Right atrium auricular region (tissue), 2 donors: ENCODE measurements at places on chromosomes 2 and 18.

- no peak for DNase-seq
Observed at GRCh38 chr2:120949957-120950590, 214.4 kb downstream of the GLI2 start.

DNA sequence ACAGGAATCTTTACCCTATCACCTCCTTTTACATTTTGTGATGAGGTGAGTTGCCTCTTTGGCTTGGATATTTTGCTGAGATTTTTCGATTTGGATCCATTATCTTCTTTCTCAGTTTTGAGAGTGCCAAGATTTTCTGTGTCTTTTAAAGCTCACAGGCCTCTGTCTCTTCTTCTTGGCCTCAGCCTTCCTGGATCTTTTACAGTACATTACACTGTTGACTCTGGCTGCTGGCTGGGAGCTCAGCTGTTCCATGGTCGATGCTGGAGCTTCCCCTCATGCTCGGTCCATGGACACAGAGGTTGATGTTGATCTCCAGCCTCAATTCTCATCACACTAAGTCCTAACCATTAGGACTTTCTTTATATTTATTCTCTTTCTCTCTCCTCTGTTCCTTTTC lies 332.8 kb upstream of the UBE2E3 start:
- DNase-seq: no peak

DNA sequence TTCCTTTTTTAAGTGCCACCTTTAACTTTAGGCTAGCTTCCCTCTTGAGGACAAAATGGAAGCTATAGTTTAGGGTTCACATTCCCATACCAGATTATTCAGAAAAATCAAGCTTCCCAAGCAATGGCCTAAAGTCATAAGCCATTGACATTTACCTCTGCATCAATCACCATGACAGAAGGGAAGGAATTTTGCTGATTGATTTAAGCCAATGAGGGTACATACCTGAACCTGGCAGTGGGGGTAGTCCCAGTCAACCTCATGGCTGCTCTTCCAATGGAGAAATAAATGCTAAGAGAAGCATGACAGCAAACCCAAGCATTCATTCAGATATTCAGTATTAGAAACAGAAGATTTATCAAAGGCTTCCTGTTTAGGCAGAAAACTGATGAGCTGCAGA lies 128.4 kb upstream of the CREB1 start:
- DNase-seq: no peak

DNA sequence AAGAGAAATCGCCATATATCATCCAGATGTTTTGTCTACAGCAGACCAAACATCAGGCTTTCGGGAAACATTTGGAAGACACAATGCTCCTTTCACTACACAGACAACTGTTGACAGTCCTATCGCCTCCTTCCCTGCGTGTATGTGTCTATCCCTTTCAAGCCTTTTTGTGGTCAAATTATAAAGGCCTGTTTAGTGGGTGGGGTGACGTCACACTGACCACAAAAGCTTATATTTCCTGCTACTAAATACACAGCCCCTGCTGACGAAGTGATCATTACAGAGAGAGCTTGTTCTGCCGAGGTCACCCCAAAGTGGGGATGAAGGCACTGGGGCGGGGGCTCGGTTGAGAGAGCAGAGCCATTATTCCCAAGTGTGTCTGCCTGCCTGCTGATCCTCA lies 302.7 kb upstream of the TNP1 start:
- no peak for DNase-seq

- DNase-seq: no peak
Observed at GRCh38 chr2:75055820-75056675, 97.6 kb downstream of the POLE4 start.

DNA sequence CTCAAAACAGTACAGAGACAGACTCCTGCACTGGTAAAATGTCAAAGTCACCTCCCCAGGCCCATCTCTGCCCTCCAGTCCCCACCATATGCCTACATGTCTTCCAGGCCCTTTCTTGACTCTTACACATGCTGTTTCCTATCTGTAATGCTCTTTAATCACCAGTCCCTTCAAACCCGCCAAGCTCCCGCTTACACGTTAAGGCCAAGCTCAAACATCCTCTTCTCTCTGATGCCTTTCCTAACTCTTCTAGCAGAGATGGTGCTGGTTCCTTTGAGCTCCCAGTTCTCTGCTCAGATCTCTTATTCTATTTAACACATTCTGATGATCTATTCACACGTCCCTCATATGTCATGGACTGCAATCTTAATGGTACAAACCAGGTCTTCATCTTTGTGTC lies 5.0 kb downstream of the EVA1A start:
- DNase-seq: no peak

- DNase-seq: no peak
Observed at GRCh38 chr2:70456585-70457495, 96.8 kb downstream of the TGFA start.

DNA sequence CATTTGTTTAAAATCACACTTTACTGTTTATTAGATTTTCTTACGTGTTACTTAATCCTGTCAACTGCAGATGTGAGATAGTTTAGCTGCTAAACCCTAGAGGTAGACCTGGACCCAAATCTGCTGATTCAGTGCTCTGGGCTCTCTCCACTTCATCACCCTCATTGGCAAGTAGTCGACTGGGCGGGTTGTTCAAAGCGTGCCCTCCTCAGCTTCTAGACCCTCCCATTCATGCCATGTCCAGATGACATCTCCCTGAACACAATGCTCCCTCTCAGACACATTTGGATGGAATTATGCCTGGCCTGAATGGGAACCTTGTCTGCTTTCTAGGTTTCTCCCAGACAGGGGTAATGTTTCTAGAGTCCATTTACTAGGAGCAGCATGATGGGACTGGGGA lies 43.7 kb downstream of the RPIA start:
- DNase-seq: no peak

DNA sequence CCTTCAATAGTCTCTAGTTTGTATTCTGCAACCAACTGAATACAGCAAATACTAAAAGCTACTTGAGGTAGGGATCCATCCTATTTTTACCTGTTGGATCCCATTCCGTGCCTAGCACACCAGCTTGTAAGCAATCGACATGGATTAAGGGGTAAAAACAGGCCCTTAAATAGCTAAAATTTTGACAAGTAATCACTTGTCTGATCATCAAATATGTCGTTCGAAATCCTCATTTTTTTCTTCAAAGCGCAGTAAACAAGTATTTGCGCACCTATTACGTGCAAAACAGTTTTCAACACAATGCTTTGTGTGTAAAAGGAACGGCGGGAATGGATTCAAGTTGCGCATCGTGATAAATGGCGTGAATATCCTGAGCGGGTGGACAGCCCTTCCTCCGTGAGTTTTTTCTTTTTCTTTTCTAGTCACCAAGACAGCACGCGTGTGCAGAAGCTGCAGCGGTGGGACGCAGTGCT lies 1.4 kb upstream of the ACVR2A start:
- DNase-seq: no peak

DNA sequence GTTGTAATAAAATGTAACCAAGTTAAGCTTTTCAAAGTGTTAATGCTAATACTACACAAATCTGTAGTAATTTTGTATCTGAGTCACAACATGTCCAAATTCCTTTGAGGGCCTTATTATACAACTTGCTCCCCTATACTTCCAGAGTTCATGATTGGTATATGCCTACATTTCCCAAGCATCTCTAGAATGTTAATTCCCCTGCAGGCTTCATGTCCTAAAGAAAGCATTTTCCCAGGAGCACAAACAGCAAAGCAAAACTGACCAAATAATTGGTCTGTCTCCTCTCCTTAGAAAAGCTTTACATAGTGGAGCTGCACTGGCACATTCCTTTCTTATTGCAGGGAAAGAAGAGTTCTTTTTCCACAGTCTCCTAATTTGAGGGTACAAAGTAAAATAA lies 3.7 kb downstream of the ALS2 start:
- DNase-seq: no peak

DNA sequence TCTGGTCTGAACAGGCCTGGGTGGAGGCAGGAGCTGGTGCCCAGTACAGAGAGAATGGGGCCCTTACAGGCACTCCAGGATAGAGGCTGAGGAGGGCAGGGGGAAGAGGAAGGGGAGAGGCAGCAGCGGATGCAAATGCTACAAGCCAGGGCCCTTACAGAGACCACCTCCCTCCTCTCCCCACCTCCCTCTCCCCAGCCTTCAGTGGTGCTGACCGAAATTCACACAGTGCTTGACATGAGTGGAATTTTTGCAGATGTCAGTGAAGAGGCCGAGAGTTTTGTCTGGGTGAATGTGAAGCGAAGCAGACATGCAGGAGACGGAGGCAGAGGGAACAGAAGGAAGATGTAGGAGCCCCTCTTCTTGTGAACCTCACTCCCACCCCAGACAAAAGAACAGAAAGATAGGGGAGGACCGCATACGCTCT lies 31.9 kb downstream of the CIB4 start:
- DNase-seq: no peak

- no peak for DNase-seq
Observed at GRCh38 chr18:59142274-59142673, 2.6 kb downstream of the SEC11C start.

GRCh38 chr2:69466728-69467127 lies 29.5 kb upstream of the NFU1 start:
- DNase-seq: no peak

DNA sequence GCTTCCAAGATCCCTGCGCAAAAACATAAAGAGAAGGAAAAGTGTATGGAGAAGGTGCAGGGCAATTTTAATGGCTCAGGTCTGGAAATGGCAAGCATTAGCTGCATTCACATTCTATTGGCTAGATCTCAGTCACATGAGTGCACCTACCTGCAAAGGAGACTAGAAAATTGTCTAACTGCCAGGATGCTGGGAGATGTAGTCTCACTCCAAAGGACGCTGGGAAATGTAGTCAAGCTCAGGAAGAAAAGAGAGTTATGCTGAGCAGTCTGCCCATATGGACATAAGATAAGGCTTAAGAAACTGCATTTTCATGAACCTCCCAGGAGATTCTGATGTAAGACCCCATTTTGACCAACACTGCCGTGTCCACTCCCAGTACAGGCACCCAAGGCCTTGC lies 9.5 kb upstream of the KLHL29 start:
- no peak for DNase-seq

DNA sequence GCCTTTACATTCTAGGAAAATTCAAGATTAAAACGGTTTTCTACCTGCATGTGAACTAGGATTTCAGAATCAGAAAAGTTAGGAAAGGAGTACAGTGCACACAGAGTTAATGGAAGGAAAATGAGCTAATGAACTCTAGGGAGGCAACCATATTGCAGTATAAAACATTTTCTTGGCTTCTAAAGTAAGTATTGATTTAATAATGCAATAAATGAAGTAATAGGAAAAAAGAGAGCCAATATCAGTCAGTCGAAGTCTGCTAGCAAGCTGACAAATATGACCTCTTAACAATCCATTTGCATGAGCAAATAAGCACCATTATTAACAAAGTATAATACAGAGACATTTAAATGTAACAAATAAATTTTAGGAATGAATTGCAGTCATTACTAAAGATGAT lies 80.2 kb upstream of the COL3A1 start:
- no peak for DNase-seq

DNA sequence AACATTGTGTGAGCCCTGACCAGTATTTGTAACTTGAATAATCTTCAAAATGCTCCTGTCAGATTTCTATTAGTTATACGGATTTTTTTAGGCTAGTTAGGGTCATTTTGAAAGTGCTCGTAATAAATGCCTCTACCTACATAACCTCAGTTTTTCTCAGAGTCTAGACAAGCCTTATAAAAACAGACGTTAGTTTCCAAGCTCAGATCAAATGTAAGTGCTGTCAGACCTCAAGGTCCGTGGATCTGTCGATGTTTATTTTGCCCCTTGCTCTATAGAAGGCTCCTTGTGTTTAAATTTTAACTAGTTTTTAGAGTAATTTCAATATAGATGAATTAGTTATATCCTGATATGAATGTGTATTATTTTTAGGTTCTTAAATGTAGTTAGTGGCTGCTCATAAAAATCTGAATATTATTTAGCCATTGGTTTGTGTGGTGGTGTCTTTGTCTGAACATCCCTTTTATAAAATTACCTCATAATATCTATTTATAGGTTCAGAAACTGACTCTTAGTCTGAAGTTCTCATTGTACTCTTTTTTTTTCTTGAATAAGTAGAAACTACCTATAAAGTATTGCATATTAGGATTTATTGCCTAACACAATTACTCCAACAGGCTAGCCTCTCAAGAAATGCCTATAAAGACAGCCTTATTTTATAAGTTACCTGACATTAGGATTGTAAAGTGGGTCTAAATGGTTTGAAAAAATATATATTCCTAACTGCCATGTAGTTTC lies 71.1 kb downstream of the MTA3 start:
- DNase-seq: no peak

GRCh38 chr18:29034113-29034856 lies 857.4 kb upstream of the CDH2 start:
- no peak for DNase-seq

GRCh38 chr2:54945391-54946219 lies 104.6 kb downstream of the RTN4 start:
- DNase-seq: peak; percentile 87

GRCh38 chr2:27054721-27055120 lies 3.3 kb downstream of the AGBL5 start:
- no peak for DNase-seq

DNA sequence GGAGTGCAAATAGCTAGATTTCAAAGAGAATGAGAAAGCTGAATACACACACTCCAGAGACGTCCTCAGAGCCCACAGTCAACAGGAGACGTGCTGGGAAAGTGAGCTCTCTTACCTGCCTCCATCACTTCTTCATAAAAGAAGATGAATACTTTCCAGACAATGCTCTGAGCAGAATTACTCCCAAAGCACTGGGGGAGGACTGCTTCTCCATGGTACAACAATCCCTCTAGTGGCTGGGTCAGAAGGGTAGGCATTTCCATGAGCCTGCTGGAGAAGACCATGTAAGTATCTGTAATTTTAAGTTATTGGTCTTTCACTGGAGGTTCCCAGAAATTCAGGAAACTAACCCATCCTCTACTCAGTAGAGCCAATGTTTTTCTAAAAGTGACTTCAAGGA lies 190.3 kb downstream of the RBM43 start:
- no peak for DNase-seq

DNA sequence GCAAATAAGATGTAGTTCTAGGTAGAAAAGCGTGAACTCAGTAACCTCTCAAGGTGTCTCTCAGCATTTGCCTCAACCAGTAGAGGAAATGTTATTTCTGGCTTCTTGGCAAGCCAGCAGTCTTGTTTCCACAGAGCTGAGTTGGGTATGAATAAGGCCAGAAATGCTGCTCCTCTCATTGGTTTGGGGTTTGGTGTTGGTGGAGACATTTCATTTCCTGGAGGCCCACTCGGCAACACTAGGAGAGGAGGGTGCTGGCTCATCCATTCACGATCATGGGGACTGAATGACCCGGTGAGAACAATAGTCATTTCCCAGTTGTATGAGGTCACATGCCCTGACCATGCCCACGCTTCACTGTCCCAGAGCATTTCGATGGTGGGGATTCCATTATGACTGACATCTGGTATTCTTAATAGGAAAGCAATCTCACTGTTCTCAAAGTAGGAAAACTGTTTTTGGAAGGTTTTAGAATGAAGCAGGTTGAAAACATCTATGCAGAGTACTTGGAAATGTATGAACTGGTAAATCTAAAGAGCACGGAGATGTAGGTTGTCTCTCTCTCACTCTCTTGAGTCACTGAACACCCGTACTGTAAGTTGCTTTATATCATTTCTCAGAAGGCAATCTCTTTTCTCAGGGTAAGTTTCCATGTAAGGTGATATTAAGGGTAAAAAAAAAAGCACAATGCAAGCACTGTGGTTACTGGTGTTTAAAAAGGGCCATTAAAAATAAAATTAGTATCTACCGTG lies 37.1 kb upstream of the CTLA4 start:
- DNase-seq: no peak
